ENCODE measurements at places on chromosomes 12 and 14.
A peak's percentile ranks its signal among the peaks of the same experiment; 100 is the strongest.

DNA sequence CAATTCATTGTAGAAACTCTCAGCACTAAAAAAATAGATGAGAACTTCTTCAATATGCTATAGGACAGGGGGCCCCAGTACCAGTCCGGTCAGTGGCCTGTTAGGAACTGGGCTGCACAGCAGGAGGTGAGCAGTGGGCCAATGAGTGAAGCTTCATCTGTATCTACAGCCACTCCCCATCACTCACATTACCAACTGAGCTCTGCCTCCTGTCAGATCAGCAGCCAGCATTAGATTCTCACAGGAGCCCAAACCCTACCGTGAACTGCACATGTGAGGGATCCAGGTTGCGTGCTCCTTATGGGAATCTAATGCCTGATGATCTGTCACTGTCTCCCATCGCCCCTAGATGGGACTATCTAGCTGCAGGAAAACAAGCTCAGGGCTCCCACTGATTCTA, 15.7 kb upstream of the ANO2 start:
- DNase-seq, result no peak

DNA sequence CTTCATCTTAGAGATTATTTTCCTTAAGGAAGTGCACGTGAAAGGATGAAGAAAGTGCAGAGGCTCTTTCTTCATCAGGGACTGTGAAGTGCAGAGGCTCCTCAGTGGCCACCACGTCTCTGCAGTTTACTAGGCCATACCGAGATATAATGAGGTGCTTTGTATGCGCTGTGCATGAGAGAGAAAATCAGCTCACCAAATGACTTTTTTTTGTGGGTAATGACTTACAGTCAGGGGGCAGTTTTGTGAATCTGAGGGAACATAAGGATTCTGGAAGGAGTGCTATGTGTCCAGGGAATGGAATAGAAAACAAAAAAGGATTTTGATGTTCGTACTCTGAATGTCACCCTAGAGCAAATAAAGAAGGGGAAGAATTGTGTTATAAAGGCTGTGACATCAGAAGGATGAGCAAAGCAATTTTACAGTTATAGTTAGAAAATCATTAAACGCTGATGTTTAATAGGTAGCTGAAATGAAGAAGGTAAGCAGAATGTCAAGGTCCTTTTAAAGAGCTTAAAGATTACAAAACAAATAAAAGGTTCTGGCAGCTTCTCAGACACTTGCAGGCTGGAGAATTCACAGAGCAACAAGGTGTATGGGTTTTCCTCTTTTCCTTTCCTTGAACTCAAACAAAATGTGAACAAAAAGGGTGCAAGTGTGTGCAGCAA, 247.5 kb upstream of the NOVA1 start:
- no peak for DNase-seq

DNA sequence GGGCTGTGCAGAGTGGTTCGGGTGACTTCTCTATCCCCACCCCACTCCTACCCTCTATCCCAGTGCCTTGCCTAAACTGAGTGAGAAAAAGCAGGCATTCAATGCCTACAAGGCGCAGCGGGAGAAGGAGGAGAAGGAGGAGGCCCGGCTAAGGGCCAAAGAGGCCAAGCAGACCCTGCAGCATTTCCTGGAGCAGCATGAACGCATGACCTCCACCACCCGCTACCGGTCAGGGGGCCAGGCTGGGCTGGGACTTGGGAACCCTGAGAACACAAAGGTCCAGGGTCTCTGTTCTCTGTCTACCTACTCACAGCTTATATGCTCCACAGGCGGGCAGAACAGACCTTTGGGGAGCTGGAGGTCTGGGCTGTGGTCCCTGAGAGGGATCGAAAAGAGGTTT, 11.7 kb downstream of the PRPF40B start:
- DNase-seq, result no peak

DNA sequence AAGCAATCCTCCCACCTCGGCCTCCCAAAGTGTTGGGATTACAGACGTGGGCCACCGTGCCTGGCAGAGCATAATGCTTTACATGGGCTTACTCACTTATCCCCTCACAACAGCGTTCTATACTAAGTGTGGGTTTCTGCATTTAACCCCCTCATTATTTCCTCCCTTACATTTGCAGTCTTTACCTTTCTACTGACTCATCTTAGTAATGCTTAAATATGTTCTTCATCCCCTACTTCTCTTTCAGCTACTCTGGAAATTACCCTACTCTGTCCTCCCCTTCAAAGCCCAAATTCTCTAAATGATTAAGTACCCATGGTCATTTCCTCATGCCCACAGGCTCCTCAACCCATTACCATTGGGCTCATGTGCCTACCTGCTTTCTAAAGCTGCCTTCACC, 40.7 kb downstream of the NKX2-1 start:
- no peak for DNase-seq

GRCh38 chr12:105487963-105488362, 157.5 kb downstream of the C12orf75 start:
- DNase-seq, result no peak

DNA sequence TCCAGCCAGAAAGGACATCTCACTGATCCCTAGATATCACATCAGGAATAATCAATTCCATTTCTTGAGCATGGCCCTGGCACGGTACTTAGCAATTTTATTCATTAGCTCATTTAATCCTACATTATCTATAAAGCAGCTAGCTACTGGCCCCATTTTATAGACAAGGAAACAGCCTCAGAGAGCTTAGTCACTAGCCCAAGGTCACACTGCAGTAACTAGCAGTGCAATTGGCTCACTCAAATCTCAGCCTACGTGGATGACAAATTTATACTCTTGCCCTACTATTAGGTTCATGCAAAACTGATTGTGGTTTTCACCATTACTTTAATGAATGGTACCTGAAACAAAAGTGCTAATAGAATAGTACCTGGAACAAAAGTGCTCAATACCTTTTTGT, 41.7 kb downstream of the NUAK1 start:
- no peak for DNase-seq

- no peak for DNase-seq
Observed at GRCh38 chr12:113298861-113299545, 35.9 kb downstream of the SLC8B1 start.

GRCh38 chr12:56297400-56297799, 2.7 kb downstream of the CS start:
- DNase-seq, result no peak

DNA sequence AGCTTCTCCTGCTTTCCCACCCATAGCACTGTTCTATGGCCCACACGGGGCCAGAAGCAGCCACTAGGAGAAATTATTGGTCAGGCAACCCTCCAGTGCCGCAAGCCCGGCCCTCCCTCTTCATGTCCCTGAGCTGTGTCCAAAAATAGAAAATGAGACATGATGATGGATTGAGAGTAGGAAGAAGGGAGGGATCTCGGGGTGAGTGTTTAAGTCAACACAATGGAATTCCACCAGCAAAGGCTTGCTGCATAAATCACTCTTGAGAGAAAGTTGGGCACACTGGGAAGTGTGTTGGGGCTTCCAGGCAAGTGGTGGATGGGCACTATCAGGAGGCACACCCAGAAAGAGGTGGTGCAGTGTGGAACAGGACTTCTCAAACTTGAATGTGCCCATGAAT, 94.2 kb downstream of the LLPH start:
- DNase-seq, result peak; percentile 66

DNA sequence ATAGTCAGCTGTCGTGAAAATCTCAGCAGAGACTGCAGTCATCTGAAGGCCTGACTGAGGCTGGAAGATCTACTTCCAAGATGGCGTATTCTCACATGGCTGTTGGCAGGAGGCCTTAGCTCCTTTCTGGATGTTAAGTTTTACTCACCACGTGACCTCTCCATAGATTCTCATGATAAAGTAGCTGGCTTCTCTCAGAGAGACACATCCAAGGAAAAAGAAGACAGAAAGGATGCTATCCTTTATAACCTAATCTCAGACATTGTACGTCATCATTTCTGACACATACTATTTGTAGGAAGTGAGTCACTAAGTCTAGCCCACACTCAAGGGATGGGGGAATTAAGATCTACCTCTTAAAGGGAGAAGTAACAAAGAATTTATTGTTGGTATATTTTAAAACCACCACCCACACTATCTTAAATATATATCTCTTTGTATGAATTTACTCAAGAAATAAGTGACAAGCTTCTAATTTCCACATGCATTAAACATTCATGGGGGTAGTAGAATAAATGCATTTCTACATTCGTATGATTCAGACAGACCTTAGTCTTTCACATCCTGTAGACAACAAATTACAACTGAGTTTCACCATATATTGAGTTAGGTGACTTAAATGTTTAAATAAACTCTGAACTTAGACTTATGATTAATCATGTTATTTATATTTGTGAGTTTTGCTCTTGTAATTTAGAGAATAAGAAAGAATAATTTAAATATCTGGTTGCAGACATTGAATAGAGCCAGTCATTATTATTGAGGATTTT, 411.0 kb downstream of the LRIG3 start:
- no peak for DNase-seq

GRCh38 chr12:31645924-31646323, 13.6 kb upstream of the ETFBKMT start:
- DNase-seq, result no peak

DNA sequence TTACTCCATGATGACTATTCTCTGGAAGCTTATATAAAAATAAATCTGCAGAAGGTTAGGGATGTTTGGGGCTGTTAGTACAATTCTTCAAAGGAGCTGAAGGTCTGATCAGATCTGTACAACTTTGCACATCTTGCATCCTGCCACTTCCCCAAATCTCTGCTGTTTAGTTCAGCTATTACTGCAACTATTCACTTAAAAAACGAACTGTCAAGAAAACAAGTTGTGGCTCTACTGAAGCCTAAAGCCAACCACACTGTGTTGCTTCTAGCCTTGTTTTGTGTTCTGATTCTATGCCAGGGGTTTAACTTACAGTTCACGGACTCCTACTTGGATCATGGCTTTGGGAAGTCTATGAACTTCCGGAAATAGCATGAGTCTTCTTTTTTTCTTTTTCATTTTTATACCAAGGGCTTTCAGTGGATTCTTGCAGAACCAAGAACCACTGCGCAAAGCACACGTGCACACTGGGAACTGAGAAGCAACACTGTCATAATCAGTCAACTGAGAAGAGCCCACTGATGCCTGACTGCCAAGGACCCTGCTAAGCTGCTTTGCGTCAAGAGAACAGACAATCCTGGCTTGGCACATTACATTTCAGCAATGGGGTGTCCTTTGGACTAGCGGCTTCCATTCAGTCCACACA, 66.3 kb upstream of the EEA1 start:
- no peak for DNase-seq

DNA sequence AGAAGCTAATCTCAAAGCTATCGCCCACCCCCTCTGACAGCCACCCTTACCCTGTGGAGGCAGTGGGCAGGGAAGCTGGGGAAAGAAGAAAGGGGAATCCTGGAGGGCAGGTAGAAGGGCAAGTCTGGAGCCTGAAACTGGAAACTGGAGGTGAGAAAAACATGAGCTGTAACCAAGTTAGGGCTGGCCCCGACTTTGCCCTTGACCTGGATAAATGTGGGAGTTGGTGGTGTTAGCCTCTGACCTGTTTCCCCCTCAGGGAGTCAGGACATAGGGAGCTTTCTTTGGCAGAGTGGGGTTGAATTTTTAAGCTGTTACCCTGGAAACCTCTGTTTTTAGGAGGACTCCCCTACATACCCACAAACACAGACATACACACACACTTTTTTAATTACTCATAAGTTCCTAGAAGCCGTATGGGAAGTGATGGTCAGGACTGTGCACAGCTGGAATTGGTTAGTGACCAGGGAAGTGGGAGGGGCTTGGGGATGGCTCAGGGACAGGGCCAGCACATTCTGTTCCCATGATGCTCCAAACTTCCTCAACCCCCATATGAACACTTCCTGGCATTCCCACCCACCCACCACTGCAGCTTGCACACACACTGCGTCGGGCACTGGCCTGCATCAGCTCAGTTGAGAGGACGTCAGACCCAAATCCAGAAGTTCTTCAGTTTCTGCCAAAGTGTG, 5.0 kb upstream of the MMP19 start:
- peak; percentile 95 for DNase-seq

DNA sequence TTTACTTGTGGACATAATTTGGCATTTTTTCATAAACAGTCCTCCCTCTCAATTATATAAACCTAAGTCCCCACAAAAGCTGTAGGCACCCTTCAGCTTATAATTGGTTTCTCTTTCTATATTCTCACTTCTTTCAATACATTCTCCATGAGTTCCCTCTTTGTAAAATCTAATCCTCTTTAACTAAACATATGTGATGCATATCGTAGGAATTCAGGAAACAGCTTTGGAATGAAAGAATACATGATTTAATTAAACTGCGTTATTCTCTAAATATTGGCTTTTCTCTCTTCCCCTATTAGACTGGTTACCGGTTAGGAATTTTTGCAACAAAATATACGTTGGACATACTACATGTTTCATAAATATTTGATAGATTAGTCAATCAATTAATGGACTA, 1122.6 kb downstream of the FLRT2 start:
- DNase-seq, result no peak

GRCh38 chr14:88516861-88517357, 37.9 kb downstream of the PTPN21 start:
- no peak for DNase-seq

- no peak for DNase-seq
Observed at GRCh38 chr12:103401421-103401820, 94.3 kb downstream of the C12orf42 start.

DNA sequence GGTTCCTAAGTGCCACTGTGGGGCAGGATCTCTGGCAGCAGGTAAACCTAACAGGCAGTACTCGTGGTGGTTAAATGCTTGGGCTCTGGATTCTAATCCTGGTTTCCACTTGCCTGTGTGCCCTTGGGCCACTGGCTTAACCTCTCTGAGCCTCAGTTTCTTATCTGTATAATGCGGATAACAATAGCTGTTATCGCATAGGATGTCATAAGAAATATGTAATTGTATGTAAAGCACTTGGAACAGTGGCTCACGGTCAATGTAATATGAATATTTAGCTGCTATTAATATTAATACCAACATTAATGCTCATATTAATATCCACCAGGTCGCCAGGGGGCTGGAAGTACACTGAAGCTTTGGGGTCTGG, 16.8 kb downstream of the FOXN4 start:
- DNase-seq, result no peak

- no peak for DNase-seq
Observed at GRCh38 chr14:61668282-61668681, 27.0 kb upstream of the HIF1A start.

DNA sequence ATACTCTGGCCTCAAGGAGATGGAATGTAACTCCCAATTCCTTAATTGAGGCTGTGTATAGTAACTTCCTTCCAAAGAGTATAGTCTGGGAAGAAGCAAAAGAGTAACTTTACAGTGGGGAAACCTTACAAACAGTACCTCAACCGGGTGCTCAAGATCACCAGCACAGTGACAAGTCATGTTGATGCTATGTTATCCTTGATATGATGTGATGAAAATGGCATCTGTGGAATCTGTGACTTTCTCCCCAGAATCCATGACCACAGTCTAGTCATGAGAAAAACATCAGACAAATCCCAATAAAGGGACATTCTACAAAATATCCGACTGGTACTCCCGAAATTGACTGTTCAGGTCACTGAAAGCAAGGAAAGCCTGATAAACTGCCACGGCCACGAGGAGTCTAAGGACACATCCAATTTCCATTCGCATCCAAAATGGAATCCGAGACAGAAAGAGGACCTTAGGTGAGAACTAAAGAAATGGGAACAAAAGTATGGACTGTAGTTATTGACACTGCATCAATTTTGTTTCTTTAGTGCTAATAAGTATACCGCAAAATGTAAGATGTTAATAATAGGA, 97.3 kb upstream of the FRMD6 start:
- no peak for DNase-seq

GRCh38 chr14:67623114-67623513, 3.4 kb downstream of the ARG2 start:
- no peak for DNase-seq

- DNase-seq, result no peak
Observed at GRCh38 chr12:71800177-71800576, 39.4 kb upstream of the TBC1D15 start.
